ENCODE measurements at places on chromosomes 1 and 21.
A peak's percentile ranks its signal among the peaks of the same experiment; 100 is the strongest.

- no peak for DNase-seq
Measured at GRCh38 chr1:55927702-55928290, 651.6 kb downstream of the PLPP3 start.

DNA sequence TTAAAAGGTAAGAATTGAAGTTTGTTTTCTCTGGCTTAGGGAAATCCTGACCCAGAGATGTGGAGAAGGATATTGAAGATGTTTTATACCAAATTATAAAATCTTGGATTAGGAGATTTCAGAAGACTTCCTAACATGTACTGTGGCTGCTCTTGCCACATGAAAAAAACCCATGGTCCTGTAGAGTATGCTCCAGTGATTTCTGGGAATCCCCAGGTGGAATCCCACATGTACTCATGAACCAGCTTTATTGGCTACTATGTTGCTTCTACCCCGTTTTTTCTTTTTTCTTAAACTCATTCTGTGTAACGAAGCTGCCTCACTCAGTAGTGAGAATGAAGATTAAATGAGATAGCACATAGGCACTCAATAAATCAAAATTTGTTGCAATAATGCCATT lies 132.7 kb upstream of the SGIP1 start:
- DNase-seq = no peak

- DNase-seq = no peak
Measured at GRCh38 chr1:55478742-55479141, 263.6 kb upstream of the USP24 start.

GRCh38 chr1:94111879-94112278 lies 9.1 kb downstream of the ABCA4 start:
- DNase-seq = no peak

- DNase-seq = no peak
Measured at GRCh38 chr1:31670593-31670964, 25.9 kb upstream of the PEF1 start.

- no peak for DNase-seq
Measured at GRCh38 chr1:229075217-229075616, 195.7 kb upstream of the RAB4A start.

DNA sequence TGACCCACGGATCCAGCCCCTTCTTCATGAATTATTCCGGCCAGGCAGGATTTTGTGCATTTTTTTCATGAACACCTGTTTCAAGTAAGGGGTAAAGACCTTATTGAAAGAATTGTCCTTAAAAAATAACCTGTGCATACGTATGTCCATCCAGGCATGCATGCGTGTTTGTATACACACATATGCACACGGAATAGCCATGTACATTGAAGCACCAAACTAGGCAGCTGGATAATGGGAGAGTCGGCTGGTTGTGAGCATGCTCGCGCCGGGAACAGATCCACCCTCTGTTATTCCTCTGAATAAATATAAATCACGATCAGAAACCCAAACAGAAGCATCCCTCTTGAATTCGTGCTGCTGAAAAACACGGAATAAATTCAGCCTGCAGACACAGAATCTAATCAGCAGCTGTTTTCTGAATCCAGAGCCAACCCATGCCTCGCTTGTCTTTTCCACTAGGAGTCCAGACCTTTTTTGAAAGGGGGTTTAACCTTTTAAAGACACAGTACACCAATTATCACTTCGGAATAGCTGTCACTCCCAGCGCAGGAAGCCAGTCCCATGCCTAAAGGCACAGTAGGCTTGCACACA lies at the start of gene HIVEP3:
Gene HIVEP3, minus strand, starts transcription at position 473 of the 594 bp plus-strand sequence.
- no peak for DNase-seq

DNA sequence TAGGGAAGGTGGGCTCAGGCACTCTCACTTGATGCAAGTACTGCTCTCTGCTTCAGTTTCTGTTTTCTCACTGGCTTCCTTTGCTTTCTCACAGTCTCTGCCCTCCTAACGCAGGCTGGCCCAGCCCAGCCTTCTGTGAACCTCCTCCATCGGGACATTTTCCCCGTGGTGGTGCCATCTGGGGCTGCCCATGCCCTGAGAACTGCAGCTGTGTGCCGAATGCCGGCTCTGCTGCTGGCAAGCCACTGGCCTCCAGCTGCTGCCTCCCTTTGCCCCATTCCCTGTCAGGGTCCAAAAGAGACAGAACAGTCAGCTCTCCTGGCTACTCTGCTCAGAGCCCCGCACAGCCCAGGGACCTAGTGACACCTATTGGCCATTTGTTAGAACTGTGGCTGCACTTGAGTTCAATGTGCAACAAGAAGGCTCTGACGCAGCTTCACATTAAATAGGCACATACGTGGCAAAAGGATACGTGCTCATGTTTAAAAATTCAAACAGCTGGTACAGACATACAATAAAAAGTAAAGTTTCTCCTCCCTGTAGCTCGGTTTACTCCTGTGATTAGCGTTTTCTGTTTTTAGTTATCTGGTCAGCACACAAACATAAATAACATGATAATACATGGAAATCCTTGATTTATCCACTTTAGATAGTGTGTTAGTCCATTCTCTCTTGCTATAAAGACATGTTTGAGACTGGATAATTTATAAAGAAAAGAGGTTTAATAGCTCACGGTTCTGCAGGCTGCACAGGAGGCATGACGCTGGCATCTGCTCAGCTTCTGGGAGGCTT lies 46.6 kb downstream of the FCRL5 start:
- DNase-seq = peak; percentile 16

GRCh38 chr1:10286244-10286643 lies 75.9 kb downstream of the KIF1B start:
- no peak for DNase-seq

DNA sequence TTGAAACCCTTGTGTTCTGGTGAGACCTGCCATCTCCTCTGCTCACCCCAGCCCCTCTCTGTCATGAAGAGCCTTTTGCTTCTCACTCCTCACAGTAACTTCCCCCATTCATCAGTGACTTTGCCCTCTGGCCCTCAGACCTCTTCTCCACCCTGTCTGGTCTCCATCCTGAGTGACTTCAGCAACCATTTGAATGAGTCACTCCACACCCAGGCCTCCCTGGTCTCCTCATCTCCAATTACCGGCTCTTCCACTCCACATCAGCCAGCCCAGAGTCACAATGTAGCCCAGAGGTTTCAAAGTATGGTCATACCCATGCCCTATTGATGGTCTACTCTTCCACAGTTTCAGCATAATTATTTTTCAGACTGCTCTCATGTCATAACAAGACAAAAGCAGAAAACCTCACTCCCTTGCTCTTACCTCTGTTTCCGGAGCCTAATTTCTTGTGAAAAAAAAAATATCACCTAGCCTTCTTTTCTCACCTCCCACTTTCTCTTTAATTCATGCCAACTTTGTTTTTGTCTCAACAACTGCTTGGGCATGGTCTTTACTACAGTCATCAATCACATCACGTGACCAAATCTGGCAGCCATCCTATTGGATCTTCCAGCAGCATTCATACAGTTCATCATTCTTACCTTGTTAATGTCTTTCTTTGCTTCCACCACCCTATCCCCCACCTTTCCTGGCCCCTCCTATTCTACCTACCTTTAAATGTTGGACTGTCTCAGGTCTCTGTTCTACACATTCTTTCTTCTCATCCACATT lies 35.6 kb upstream of the NEK7 start:
- peak; percentile 17 for DNase-seq

DNA sequence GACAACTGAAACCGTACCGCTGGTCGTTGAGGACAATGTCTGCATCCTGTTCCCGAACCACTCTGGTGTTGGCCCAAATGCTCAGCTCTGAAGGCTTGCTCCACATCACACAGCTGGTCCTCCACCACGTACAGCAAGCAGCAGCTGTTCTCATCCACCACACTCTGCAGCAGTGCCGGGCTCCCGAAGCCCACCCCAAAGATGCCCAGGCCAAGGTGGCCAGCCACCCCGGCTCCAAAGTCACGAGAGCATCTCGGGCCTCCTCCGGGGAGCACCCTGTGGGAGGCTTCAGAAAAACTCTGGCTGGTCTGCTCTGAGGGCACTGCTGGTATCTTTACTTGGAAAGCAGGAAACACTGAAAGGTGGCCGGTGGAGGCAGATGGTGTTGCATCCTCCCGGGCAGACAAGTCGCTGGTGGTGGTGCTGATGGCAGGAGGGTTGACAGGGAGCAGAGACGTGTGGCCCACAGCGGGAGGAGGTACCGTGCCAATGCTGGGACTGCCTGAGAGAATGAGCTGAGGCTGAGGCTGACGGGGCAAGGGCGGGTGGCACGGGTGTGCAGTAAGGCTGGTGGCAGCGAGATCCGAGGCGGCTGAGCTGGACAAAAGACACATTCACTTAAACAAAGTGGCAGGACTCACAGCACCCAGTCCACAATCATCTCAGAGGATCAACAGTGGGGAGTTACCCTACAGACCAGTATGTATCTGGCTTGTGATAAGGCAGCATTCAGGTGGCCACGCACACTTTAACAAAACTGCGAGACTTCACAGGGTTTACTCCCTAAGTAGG lies 6.5 kb upstream of the CCDC27 start:
- no peak for DNase-seq

DNA sequence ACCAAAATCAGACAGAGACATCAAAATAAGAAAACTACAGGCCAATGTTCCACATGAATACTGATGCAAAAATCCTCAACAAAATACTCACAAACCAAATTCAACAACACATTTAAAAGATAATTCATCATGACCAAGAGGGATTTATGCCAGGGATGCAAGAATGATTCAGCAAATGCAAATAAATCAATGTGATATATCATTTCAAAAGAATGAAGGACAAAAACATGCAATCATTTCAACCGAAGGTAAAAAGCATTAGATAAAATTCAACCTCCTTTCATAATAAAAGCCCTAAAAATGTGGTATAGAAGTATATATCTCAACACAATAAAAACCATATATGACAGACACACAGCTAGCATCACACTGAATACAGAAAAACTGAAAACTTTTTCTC lies 81.5 kb upstream of the LYPLAL1 start:
- no peak for DNase-seq

GRCh38 chr1:53485478-53486394 lies 26.5 kb downstream of the DMRTB1 start:
- peak; percentile 50 for DNase-seq

DNA sequence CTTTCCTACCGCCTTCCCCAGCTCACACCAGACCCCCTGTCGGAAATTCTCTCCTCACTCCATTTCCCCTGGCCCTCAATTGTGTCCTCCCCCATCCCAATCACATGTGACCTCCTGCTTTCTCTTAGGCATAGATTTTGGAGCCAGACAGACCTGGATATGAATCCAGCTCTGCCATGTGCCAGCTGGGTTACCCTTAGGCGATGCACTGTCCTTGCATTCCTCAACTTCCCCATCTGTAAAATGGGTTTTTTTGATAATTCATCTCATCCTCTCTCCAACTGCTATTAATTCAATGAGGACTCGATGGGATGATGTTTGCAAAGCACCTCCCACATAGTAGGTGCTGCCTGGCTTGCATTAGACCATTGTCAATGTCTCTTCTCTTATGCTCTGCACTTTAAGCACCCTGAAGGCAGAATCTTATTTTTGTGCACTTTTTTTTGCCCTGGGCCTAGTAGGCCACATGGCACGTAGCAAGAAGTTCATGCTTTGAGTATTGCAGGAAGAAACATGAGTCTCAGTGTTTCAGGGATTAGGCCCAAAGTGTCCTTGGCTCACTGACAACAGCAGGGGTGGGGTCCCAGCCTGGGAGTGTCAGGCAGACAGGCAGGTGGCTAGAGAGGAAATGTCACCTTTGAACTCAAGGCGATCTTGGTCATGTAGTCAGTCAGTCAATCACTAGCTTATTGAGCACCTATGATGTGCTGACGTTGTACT lies 47.6 kb downstream of the TAS1R2 start:
- no peak for DNase-seq

DNA sequence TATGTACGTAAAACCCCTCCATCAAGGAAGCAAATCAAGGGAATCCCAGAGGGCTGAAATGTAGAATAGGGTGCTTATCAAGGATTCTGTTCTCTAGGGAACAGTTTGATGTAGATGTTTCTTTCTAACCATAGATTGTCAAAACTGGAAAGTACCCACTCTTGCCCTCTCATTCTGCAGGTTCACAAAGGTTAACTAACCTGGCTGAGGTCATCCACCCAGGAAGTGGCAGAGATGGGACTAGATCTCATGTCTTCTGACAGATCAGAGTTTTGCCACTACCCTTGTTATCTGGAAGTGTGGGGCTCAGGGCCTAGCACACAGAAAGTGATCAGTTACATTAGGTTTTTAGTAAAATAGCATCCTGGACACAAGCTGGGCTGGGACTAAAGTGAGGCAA lies 47.4 kb downstream of the GFI1 start:
- DNase-seq = no peak

GRCh38 chr21:45640888-45641479 lies 2.5 kb upstream of the PCBP3 start:
- peak; percentile 12 for DNase-seq

- peak; percentile 27 for DNase-seq
Measured at GRCh38 chr1:168466092-168466713, 77.6 kb downstream of the XCL2 start.

GRCh38 chr1:205226868-205227583 lies 720 bp upstream of the TMCC2 start:
- no peak for DNase-seq

DNA sequence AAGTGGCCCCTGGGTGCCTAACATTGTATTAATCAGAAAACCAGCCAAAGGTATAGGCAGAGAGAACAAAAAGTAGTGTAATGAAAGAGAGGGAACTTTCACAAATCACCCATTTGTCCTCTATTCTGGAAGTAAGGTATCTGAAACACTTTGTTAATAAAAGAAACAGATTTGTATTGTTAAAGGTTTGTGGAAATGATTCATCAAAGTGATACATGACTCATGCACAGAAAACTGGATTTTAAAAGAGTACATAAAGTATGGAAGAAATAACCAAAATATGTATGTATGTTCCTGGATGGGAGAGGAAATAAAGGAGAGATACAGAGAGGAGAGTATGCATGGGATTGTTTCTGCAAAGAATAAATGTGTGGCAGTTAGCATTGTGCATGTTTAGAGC lies 126.8 kb downstream of the RGS21 start:
- no peak for DNase-seq

- no peak for DNase-seq
Measured at GRCh38 chr1:156228501-156228900, 13.5 kb upstream of the BGLAP start.

DNA sequence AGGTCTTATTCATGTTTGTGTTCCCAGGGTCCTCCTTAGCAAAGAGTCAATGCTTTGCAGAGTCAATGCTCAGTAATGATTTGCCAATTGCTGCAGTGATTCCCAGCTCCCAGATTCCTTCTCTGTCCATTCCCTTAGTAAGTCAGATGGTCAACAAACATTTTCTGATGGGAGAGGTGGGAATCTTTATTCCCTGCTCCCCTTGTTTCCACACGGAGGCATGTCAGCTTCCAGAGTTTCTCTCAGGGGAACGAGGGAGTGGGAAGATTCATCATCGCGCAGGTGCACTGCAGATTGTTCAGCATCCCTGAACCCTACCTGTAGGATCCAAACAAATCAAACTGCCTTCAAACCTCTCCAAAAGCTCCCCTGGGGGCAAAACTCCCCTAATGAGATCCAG lies 7.5 kb upstream of the AHDC1 start:
- no peak for DNase-seq

DNA sequence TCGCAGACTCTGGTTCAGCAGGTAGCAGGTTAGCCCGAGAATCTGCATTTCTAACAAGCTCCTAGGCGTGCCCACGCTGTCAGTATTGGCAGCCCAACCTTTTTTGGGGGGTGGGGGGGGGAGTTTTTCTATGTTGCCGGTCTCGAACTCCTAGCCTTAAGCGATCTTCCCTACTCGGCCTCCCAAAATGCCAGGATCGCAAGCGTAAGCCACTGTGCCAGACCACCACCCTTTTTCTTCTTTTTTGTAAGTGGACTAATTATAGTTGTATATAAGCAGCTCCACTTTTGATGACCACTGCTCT lies 480 bp upstream of the MIS18A start:
- no peak for DNase-seq

GRCh38 chr1:157103268-157103667 lies 3.7 kb upstream of the ETV3L start:
- no peak for DNase-seq

- DNase-seq = no peak
Measured at GRCh38 chr1:226371866-226372490, 35.9 kb downstream of the PARP1 start.

All from CD4-positive, alpha-beta T cell treated with Interleukin-15 for 4 hours (primary cell).